Caki2 (cell line): ENCODE measurements at places on chromosomes 11 and 22.
A peak's percentile ranks its signal among the peaks of the same experiment; 100 is the strongest.

GRCh38 chr11:71279916-71280645 lies 27.7 kb upstream of the SHANK2 start:
- DNase-seq, result no peak

DNA sequence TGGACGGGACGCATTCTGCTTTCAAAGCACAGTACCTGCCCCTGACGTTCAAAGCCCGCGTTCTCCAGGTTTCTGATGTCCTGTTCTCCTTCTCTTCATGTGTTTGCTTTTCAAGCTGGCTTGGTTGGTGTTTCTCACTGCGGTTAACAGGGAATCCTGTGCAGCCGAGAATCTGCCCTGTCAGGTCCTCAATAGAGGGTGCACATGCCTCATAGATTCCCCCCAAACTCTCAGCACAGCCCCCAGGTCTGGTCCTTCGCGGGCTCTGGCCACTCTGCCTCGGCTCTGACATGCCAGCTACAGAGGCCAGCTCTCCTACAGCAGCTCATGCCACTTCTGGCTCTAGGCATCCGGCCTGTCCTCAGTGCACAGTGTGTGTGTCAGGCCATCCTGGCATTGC lies 1343.8 kb downstream of the TBC1D22A start:
- DNase-seq, result no peak

DNA sequence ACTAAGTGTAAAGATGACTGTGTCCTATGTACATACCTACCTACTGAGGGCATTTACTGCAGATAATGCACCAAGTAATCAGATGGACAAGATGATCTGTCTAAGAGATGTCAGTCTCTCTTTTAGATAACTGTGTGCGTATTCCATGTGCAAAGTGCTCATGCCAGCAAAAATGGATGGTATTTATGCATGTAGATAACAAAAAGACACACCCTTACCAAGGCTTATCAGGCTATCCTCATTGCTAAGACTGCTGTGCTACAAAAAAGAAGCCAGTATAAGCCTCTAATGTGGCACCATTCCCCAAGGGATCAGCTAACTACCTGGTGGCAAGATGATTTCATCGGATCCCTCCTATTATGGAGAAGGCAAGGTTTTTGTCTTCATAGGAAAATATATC lies 34.3 kb upstream of the CD44 start:
- DNase-seq, result no peak

GRCh38 chr11:16795146-16795545 lies 56.7 kb downstream of the C11orf58 start:
- DNase-seq, result no peak

DNA sequence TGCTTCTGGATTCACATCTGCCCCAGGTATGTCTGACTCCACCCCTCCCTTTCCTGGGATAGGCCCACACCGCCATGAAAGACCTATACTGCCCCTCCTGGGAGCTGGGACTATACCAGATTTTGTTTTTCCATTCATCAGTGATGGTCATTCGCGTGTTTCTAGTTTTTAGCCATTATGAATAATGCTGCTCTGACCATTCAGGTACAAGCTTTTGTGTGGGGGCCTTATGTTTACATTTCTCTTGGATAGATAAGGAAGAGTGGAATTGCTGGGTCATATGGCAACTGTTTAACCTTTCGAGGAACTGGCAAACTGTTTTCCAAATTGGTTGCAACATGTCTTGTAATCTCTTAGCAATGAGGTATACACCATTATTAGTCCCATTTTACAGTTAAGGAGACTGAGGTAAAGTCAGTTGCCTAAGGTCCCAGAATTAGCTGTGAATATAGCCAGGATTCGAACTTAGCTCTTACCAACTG lies 1.2 kb upstream of the TBC1D10A start:
- DNase-seq, result no peak

DNA sequence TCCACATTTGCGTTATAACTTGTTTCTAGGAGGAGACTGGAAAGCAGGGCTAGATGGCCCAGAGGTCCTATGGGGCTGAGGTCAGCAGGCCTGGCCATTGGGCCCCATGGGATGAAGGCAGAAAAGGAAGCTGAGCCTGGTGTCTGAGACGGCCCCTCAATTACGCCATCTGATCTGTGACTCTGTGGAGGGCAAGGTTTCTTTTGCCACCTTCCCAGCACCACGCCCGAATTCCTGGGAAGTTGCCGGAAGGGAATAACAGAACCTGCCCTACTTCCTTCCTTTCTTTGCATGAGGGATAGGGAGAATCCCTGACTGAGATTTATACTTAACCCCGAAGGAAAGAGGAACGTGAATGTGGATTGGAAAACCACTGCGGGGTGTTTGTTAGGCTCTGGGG lies 118.1 kb downstream of the MPPED1 start:
- no peak for DNase-seq

DNA sequence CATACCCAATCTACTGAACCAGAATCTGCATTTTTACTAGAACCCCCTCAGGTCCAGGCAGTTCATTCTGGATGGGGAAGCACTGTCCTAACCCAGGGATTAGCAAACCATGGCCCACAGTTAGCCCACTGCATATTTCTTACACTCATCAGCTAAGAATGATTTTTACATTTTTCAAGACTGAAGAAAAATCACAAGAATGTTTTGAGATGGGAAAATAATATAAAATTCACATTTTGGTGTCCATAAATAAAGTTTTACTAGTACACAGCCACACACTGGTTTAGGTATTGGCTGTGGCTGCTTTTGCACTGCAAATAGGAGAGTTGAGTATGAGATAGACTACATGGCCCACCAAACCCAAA lies 59.4 kb downstream of the PPFIBP2 start:
- no peak for DNase-seq

GRCh38 chr11:83523676-83524075 lies 237.5 kb upstream of the CCDC90B start:
- no peak for DNase-seq

- DNase-seq, result no peak
These were observed 59.7 kb upstream of the RASD2 start for GRCh38 chr22:35480627-35481550.

- DNase-seq, result no peak
These were observed 13.9 kb downstream of the STX3 start for GRCh38 chr11:59769111-59769510.

DNA sequence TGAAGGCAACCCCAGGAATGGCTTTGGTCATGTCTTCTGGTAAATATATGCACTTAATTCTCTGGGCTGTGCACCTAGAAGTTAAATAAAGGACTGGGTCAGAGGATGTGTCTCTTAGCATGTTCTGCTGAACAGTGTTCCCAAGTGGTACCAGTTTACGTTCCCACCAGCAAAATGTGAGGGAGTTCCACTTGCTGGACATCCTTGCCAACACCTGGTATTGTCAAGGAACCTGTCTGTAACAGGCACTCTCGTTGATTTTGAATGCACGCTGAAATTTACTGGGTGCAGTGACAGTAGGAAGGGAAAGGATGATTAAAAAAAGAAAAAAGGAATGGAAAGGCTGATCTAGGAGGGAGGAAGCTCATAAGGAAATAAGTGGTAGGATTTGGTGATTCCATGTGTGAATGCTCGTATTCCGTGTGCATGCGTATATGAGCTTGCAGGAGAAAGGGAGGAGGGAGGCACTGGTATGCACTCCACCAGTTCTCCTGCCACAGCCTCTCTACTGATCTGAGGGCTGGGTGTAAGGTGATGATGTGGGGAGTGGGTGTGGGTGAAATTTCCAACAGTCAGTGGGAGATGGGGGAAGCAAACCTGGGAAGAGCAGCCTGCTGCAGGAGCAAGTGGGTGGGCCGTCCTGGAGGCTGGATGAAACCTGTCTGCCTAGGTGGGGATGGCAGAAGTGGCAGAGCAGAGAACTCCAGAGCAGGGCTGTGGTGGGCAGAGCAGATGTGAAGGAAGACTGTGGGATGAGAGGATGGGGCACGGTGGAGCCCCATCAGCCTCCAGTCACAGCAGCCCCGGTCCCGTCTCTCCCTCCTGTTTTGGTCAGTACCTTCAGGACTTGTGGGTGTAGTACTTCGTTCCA lies 15.0 kb downstream of the MED15 start:
- DNase-seq, result no peak

- no peak for DNase-seq
These were observed 28.8 kb downstream of the YAP1 start for GRCh38 chr11:102139081-102139498.

GRCh38 chr11:92638678-92639077 lies 330.8 kb upstream of the MTNR1B start:
- DNase-seq, result peak; percentile 44

DNA sequence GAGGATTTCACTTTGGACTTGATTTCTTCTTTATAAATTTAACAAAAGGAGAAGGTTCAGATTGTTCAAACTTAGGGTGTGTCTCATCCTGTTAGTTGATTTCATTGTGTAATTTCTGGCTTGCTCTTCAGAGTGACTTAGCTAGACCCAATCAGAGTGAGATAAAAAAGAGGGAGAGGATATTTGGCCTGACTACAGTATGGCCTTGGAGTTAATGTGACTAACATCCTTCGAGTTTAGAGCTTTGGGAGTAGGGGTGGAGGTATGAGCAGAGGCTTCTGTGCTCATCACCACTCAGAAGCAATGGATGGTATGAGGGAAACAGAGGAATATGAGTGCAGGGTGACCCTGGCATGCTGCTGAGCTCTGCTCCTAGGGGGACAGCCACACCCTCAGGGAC lies 114.2 kb downstream of the ME3 start:
- DNase-seq, result no peak

- no peak for DNase-seq
These were observed 67.4 kb downstream of the SYT13 start for GRCh38 chr11:45218705-45219104.

- no peak for DNase-seq
These were observed 47.2 kb downstream of the CCDC34 start for GRCh38 chr11:27315836-27316235.

DNA sequence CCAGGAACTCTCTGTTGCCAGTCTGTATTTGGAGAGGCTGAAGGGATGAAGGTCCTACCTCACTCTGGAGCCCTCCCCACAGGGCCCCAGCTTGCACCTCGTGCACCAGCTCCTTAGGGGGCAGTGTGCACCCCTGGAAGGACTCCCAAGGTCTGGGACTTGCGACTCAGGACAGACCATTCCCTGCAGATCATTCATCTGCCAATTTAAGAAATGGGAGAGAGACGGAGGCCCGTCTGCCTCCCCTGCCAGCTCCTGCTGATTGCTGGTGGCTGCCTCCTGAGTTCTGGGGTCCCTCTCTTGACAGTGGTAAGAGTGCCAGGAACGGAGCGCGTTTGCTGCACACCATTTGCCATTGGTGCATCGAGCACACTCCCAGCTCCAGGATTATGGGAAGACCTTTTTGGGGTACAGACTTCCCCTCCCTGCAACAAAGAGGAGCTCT lies 27.4 kb upstream of the MALAT1 start:
- DNase-seq, result no peak

DNA sequence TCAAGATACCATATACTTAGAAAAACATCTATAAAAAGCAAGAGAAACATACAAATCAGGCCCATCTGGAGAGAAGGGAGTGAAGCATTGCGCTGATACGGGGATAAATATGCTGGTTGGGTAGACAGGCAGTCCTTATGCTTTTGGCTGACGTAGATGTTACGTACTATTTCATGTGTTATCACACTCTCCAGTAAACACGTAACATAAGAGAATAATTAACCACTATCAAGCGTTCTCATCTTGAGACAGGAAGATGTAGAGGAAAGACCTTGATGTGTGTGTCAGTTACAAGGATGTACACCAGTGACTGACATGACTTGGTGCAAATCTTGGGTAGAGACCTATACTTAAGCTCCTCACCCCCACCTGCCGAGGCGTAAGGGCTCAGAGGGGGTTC lies 86.7 kb upstream of the PRODH start:
- DNase-seq, result no peak

DNA sequence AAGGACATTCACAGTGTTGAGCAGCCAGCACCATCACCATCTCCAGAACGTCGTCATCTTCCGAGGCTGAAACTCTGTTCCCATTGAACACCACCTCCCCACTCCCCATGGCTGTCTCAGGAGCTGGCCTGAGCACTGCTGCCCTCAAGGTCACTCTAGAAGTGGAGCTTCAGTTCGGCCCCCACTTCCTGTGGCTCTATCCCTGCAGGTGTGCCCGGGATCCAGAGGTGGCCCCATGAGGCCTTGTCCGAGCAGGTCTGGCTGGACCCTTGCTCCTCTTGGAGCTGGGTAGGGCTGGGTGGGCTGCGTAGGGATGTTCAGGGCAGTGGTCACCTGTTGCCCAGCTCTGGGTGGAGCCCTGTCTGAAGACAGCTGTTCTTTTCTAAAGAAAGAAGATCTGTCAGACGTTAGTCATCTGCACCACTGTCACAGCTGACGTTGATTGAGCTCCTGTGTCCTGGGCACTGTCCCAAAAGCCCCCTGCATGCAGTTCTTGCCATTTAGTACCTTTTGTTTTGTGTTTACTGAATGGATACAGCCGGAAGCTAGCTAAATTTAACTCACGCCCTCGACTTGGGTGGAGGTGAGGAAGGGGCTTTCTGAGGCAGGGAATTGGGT lies 75.5 kb upstream of the CLDN5 start:
- DNase-seq, result no peak

DNA sequence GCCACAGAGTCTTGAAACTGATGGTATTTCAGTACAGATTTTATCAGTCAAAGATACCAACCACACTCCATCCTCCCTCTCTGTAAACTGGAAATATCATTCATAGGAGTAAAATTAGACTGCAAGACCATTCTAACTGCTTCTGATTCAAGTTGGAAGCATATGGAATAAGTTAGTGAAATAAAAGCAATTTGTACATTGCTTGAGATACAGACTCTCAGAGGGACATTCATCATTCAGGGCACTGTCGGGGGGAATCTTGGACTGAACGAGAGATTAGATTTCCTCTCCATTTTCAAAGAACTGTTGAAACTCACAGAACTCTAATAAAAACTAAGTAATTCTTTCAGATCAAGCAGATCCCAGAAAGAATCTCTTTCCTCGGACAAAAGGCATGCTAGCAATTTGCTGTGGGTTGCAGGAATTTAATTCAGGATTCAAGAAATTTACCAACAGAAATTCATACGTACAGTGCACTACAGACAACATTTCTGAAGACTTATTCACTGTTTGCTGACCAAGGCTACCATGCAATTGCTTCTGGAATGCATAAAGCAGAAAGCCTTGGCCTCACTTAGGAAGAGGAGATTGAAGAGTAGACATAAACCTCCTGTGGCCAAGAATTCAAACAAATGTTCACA lies 34.1 kb downstream of the PAMR1 start:
- no peak for DNase-seq
